ENCODE measurements at places on chromosomes 4 and X.

DNA sequence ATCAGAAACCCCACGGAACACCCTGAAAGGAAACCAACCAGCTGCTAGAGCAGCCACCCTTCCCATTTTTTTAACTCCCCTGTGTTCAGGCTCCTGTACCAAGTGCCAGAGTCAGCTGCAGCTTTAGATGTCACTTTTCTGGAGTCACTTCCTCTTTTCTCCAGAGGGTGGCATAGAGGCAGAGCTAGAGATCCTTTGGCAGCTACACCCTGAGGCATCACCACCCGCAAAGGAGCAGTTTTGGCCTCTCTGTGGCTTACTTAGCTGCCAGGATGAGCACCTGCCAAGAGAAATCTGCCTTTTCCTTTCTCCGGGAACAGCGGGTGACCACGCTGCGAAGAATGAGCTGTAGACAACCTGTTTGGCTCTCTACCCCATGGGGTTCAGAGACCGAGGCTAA, 58.0 kb upstream of the CHRDL1 start:
- peak; percentile 61 for DNase-seq

GRCh38 chrX:18422886-18423285, 2.5 kb upstream of the CDKL5 start:
- peak; percentile 7 for DNase-seq

DNA sequence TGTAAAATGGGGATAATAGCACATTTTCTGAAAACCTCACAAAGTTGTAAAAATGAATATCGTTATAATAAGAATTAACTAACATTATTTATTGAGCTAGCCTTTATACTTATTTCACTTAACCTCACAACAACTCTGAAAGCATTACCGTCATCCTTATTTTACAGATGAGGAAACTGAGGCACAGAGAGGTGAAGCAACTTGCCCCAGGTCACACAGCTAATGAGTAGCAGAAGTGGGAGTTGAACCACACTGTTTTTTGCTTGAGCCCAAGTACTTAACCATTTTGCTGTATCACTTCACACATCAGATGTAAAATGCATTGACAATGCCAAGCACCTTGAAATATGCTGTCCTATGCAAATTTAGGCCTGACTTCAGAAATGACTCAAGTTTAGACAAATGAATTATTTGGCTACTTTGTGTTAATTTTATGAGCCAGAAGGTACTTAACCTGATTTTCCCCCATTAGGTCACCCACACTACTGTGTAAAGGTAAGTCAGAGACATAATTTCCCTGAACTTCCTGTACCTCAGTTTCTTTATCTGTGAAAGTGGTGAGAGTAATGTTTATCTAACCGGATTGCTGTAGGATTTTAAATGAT, 23.1 kb downstream of the CD40LG start:
- no peak for DNase-seq

DNA sequence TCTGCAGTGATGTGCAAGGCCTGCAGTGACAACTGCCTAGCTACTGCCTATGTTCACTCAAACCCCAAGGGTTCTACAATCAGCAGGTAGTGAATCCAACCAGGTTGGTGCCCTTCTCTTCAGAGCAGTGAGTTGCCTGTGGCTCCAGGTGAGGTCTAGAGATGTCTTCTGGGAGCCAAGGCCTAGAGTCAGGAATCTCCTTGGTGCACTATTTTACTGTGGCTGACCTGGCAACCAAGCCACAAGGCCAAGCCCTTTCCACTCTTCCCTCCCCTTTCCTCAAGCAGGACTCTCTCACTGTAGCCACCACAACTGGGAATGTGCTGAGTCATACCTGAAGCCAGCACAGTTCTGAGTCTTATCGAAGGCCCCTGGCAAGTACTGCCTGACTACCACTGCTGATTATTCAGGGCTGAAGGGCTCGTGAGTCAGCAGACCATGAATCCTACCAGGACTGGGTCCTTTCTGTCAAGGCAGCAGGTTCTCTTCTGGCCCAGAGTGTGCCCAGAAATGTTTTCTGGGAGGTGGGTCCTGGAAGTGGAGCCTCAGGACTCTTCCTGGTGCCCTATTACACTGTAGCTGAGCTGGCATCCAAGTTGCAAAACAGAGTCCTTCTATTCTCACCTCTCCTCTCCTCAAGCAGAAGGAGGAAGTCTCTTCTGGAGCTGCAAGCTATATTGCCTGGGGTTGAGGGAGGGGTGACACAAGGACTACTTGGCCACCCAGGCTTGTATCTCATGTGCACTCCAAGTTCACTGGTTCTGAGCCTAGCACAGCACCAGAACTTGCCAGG, 111.6 kb downstream of the BTC start:
- DNase-seq = peak; percentile 70

- DNase-seq = no peak
These were observed 264.2 kb upstream of the ETNPPL start for GRCh38 chr4:109027016-109027500.

DNA sequence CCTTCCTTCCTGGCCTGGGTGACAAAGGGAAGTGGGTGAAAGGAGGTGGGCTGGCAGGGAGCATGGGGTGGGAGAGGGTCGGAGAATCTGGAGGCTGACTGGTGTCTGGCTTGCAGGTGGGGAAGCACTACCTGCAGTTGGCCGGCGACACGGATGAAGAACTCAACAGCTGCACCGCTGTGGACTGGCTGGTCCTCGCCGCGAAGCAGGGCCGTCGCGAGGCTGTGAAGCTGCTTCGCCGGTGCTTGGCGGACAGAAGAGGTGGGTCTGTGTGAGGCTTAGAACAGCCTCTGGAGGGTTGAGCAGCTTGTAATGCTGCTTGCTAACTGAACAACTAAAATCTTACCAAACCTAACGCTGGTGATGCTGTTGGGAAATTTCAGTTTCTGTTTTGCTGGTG, 19.2 kb downstream of the WFS1 start:
- DNase-seq = no peak

DNA sequence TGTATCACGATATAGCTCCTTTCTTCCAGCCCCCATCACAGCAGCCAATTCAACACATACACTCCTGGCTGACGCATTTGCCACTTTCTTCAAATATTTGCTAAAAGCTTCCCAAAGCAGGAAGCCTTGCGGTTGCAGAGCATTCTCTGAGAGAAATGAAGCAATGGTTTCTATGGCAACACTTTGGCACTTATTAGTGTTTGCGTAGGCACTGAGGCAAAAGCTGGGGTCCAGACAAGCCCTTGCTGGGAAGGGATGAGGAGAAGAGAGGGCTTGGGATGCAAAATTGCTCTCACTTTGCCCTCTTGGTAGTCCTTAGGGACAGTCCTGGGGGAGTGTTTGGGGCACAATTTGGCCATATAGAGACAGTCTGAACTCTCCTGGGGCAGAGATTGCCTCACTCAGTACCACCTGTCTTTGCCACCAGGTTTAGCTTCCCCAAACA, 55.0 kb upstream of the PAK3 start:
- peak; percentile 97 for DNase-seq

DNA sequence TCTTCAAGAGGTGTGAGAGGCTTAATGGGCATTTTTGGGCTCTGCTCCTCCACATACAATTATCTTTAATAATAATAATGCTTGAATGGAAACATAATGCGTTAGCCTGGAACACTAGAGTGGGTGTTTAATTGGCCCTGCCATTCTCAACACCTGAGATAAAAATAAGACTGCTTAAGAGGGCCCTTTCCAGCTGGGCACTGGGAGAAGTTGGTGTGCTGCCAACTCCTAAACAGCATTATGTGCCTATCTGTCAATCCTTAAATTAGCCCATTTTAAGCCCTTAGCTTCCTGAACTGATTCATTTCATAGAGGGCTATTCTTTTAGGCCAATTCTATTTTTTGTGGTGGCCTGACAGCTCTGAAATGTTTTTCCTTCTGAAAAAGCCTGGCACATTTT, 211.1 kb upstream of the ZIC3 start:
- no peak for DNase-seq

- DNase-seq = no peak
These were observed 5.2 kb upstream of the SLC2A9 start for GRCh38 chr4:10026485-10026884.

Measured in NCI-H460 (cell line).